ENCODE measurements at places on chromosomes 1 and 21.
A peak's percentile ranks its signal among the peaks of the same experiment; 100 is the strongest.

- no peak for DNase-seq
Measured at GRCh38 chr1:50328552-50328951, 94.7 kb downstream of the DMRTA2 start.

GRCh38 chr1:147904726-147905125 lies 2.1 kb downstream of the GJA8 start:
- no peak for DNase-seq

GRCh38 chr1:179231923-179232322 lies 2.4 kb upstream of the ABL2 start:
- no peak for DNase-seq

GRCh38 chr21:45220071-45220481 lies 67.6 kb downstream of the POFUT2 start:
- no peak for DNase-seq

GRCh38 chr1:29264773-29265389 lies 28.6 kb downstream of the PTPRU start:
- no peak for DNase-seq

DNA sequence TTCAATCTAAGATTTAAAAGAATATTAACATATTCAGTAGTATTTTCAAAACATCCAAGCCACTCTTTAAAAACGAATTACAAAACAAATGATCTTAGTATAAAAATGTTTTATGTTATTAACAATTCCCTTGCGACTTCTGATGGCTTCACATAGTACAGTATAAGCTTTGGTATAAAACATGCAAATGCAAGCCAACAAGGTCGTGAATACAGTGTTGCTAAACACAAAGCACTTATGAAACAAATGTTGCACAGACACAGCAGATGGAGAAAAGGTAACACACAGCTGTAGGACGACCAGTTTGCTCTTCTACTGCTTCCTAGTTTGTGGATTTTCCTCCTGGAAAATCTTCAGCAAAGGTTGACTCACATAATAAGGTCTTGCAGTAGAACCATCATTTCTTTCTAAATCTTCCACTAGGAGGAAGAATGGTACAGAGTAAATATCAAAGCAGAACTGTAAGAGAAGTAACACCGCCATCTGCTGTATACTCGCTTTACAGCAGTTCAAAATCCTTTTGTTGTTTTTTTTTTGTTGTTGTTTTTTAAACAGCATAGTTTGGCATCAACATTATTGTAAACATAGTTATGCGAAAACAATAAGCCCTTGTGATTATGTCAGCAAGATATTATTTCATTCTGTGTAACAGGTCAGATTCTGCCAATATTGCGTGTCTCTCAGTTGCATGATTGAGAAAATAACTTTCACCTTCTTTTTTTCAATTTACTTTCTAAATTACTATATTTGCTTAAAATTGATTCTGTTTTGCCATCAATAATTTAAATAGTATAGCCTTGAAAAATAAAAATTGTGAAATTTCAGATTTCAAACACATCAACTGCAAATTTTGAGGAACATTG lies 69.5 kb downstream of the LHX8 start:
- no peak for DNase-seq

DNA sequence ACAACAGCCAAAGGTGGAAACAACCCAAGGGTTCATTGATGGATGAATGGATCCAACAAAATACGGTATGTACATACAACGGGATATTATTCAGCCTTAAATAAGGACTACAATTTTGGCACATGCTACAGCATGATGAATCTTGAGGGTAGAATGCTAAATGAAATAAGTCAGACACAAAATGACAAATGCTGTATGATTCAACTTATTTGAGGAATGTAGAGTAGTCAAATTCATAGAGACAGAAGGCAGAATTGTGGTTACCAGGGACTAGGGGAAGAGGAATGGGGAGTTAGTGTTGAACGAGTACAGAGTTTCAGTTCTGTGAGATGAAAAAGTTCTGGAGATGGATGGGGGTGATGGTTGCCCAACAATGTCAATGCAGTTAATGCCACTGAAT lies 118.0 kb upstream of the PAXBP1 start:
- no peak for DNase-seq

DNA sequence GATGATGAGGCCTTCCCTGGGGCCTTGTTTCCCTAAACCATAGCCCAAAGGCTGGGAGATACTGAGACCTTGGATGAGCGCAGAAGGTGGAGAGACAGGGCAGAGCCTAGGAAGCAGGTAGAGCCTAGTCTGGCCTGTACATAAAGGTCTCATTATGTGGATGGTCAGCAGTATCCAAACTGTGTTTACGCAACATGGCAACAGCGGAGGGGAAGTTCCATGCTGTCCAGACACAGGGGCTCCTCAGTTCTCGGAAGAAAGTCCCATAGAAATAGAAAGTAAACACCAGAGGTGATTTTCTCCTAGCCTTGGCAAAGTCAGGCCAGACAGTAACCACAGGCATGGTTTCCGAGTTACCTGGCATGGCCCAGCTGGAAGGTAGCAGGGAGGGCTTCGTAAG lies 42.1 kb upstream of the MPZL1 start:
- DNase-seq: no peak

DNA sequence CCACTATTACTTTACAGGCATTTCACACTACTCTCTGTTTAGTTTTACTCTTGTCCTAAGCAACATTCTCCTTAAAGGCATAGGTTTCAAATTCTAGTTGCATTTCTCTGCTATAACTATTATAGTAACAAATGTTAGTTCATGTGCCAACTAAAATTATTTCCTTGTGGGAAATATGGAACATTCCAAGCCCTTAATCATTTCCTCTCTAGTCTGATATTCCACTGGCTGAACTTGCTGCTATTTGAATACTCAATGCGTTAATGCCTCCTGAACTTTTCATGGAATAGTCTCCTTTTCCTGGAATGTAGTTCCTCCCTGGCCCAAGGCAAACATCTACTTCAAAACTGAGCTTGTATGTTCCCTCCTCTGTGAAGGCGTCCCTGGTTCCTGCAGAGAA lies 19.3 kb upstream of the TBX19 start:
- DNase-seq: no peak

DNA sequence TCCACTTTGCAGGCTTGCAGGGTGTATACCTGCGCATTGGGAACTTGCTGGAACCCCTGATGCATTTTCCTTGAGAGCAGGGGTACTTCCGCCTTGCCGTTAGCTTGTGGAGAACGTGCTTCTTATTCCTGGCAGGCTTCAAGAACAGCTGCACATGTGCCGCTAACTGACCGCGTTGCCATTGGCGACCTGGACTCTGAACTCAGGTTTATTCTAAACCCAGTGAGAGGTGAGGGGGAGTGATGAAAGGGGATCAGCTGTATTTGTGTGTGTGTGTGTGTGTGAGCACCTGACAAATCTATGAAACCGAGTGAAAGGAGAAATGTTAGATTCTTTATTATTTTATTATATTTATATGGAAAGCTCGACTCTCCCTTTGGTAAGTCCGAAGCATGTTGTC lies 128.6 kb downstream of the HUNK start:
- DNase-seq: no peak

DNA sequence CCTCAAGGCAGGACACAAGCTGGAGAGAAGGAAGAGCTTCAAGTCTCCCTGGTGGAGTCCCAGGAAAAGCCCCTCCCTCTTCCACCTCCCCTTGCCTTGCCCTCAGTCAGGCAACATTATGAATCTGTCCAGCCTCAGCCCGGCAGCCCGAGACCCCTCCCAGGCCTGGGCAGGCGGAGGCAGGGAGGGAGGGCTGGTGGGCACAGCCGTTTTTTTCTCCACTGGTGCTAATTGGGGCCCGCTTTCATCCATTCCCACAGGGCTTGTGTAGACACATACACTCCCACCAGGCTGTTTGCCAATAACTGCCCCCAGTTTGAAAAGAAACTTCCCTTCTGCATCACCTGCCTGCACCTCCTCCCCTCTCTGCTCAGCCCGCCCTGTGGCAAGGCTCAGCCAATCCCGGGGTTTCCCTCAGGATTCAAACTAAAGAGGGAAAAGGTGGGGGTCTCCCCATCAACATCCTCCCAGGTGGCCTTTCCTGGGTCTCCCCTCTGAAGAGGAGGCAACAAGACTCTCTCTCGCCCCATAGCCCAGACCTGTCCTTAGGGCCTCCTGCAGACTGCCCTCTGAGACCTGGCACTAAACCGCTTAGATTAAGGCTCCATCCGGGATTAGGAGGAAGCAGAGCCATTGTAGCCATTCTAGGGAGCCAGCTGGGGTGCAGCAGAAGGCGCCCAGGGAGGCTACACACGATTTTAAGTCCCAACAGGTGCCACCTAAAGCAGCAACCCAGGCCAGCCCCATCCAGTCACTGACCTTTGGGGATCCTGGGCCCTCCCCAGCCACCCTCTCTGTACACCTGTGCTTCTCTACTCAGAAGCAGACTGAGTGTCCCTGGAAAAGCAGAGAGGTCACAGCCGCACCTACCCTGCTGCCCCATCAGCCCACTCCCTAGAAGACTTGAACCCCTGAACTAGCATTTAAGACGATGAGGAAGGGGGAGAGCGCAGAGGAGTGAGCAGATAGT lies 3.5 kb downstream of the IGSF9 start:
- no peak for DNase-seq

- no peak for DNase-seq
Measured at GRCh38 chr21:35507181-35507759, 458.2 kb upstream of the RUNX1 start.

- DNase-seq: peak; percentile 42
Measured at GRCh38 chr1:161092621-161093028, 3.3 kb upstream of the NECTIN4 start.

DNA sequence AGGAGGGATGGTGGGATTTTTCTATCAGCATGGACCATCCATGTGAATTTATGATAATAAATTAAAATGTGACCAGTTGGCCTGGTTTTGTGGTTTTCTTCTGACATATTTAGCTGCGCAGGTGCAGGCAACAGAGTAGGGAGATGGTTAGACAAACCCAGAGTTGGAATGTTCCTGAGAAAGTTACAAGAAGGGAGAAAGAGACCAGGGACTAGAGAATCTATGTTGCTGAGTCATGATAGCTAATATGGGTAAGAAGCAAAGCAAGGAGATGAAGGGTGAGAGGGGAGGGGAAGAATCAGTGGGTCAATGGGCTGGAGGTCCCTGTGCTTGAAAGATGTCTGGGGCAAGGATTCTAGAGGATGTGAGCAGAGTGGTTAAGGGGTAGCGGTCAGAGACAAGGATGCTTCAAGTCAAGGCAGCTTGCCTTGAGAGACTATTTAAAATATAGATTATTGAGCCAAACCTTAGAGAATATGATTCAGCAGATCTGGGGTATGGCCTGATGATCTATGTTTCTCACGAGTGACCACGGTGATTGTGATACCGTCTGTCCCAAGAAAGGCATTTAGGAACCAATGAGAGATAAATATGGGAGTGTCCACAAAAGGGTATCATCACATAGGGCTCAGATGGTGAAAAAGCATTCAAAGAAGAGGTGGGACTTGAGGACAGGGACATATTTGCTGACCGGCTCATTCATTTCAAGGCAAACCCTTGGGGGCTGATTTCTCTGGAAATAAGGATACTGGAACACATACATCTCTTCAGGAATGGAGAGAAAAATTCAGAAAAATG lies 219.7 kb upstream of the PLD5 start:
- no peak for DNase-seq

DNA sequence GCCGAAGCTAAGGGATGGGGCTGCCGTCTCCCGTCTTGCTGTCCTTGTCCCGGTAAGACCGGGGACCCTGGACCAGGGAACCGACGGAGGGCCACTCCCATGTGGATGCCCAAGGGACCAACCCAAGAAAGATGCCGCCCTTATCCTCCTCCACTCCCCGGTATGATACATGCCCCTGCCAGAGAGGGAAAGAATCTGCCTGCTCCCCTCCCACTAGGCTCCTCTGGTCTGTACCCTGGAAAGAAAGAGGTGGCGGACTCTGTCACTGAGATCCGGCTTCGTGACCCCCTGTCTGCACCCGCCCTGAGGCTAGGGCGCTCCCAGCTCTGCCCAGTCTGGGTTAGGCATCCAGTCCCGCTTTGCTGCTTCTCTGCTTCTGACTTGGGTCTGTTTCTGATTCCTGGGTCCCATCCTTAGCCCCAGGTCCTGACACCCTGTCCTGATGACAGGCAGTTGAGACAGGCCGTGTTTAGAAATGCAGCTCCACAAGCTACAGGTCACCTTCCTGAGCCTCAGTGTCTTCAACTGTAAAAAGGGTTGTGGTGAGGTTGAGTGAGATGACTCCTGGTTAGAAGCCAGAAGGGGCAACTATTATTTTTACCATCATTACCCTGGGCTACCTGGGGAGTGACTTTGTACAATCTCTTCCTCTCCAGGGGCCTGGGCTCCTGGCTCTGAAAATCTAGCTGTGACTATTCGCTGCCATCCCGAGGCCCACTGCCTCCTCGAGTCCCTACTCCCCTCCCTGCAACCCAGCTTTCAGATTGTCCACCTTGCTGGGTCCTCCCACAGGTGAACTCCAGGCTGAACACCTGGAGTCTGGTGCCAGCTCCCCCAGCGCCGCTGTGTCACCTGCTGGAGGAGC lies 3.7 kb downstream of the MATN1 start:
- no peak for DNase-seq

GRCh38 chr1:23282957-23283356 lies 61.1 kb downstream of the HNRNPR start:
- no peak for DNase-seq

GRCh38 chr1:236016782-236017400 lies 48.0 kb downstream of the NID1 start:
- no peak for DNase-seq

- DNase-seq: no peak
Measured at GRCh38 chr1:174916846-174917245, 82.9 kb upstream of the CACYBP start.

DNA sequence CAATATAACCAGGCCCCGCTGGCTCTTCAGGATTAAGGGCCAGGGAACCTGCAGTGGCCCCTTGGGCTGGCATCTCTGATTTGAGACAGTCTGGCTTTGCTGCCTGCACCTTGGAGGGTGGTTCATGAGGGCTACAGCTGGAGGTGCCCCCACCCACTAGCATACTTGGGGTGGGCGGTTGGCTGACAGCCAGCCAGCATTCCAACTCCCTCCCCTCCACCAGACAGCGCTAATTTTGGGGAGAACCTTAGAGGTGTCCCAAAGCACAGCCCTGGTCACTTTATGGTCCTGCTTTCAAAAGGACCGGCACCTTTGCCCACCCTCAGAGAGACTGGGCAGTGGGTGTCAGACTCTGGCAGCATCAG lies 180.7 kb upstream of the VAMP3 start:
- no peak for DNase-seq

- DNase-seq: no peak
Measured at GRCh38 chr1:116855191-116855619, 54.5 kb upstream of the PTGFRN start.

GRCh38 chr1:41668967-41669366 lies 184.5 kb upstream of the EDN2 start:
- no peak for DNase-seq

GRCh38 chr1:9265968-9266367 lies 26.7 kb upstream of the SPSB1 start:
- DNase-seq: no peak

DNA sequence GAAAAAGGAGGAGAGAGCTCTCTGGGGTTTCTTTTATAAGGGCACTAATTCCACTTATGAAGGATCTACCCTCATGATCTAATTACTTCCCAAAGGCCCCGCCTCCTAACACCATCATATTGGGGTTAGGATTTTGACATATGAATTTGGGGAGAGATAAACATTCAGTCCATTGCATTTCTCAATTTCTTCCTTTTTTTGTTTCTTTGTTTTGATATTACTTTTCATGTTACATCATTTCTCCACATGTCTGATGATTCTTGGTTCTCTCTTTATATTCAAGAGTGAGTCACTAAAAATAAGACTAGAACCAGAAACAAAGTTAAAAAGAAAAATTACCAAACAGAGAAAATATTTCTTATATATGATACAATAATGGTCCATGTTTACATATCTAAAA lies 63.2 kb upstream of the DUSP10 start:
- no peak for DNase-seq

GRCh38 chr1:160046494-160047110 lies 14.8 kb upstream of the PIGM start:
- DNase-seq: no peak
